ENCODE measurements at places on chromosomes 12 and 14. TPM values are rescaled to one million over a fixed set of nuclear protein-coding genes. Genes with fewer than 3 reads are reported as not detected.
A peak's percentile ranks its signal among the peaks of the same experiment; 100 is the strongest.

Gene ADCY6
- total RNA-seq: 33.0 TPM

Gene PTCSC3
- not detected for total RNA-seq

Gene DEGS2
- total RNA-seq: 0.29 TPM

Gene POLE2
- total RNA-seq: 4.4 TPM

Gene SIX6
- total RNA-seq: not detected

Gene TPH2
- under 0.01 TPM for total RNA-seq

- H3K36me3 ChIP-seq: no peaks in the 10 kb centered on the region
- no peaks in the 10 kb centered on the region for H3K4me1 ChIP-seq
- no peak overlapping the region for H3K4me3 ChIP-seq
- no peak for DNase-seq
- peaks cover 3% of the 10 kb centered on the region for H3K27me3 ChIP-seq
These were observed 28.3 kb upstream of the CCDC63 start for GRCh38 chr12:110818511-110818910.

DNA sequence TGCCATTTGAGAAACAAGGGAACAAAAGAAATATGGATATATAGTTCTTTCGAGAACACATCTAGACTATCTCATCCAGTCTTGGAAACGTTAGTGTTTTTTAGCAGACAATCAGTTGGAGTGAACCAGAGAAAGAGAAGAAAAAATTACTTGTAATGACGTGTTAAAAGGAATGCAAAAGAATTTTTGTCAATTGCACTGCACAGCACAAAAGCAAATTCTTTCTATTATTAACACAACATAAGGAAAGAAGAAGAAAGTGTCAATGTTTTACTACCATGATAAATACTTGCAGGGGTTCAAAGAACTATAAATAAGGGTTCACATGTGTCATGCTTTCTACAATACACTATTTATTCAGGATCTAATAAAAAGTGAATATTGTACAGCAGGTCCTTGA lies 27.5 kb upstream of the GSG1 start:
- H3K36me3 ChIP-seq: no peaks in the 10 kb centered on the region
- no peak overlapping the region for H3K27ac ChIP-seq
- DNase-seq: no peak
- H3K27me3 ChIP-seq: no peaks in the 10 kb centered on the region

DNA sequence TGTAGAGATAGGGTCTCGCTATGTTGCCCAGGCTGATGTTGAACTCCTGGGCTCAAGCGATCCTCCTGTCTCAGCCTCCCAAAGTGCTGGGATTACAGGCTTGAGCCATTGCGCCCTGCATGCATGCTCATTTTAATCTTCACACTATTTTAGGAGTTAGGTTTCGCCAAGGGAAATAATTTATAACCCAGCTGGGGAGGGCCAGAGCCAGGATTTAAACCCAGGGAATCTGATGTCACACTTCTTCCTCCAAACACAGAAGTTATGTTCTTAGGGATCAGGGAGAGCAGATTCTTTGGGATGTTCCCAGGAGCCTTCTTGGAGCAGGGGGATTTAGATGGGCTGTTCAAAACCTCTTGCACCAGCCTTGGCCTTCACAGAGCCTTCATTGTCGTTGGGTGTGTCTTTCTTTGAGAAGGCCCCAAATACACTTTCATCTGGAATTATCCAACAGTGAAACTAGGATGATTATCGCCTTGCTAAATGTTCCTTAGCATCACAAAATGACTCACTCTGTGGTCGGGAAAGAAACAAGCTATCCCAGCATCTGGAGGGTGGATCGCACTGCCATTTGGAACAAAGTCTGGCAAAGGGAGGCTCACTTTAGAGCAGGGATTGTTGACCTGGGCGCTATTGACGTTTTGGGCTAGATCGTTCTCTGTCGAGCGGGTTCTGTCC lies 8.2 kb upstream of the PPP1CC start:
- peaks cover 12% of the 10 kb centered on the region for H3K4me1 ChIP-seq
- no peaks in the 10 kb centered on the region for H3K36me3 ChIP-seq
- no peaks in the 10 kb centered on the region for H3K27me3 ChIP-seq

DNA sequence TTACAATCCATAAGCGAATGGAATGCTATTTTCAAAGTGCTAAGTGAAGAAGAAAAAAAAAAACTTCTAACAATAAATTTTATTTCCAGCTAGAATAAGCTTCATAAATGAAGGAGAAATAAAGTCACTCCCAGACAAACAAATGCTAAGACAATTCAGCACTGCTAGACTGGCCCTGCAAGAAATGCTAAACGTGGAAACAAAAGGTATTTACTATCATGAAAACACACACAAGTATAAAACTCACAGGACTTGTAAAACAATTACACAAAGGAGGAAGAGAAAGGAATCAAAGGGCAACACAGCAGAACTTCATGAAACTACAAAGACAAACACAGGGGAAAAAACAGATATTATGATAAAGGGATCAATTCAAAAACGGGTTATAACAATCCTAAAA lies 85.8 kb upstream of the NELL2 start:
- no peaks in the 10 kb centered on the region for H3K36me3 ChIP-seq
- DNase-seq: no peak
- no peaks in the 10 kb centered on the region for H3K4me1 ChIP-seq

DNA sequence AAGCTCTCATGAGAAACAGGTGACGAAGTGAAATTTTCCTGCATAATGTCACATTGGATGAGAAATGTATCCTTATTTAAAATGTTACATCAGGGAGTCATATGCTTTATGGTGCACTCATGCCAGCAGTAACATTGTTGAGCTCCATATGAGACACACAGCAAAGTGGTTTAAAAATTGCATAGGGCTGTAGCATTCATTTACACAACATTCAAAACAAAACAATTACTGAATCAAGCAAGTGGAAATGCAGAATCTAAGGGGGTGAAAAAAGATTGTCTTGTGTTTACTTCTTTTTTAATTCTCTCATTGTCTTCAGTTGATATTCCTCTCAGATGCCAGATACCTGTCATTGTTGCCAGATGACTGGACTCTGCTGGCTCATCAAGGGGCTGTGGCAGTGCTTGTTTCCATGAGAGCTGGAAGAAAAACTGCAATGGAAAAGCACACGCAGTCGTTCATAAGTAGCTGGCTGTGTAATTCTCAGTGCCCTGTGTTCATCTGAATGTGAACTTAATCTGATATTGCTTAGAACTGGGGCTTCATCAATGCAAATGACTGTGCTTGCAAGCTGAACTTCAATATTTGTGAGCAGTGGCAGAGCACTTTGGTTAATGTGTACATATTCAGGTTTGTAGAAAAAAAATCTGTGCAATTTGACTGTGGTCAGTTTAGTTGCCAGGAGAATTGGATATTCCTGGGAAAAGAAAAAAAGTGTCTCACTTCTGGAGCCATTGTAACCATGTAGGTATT lies 305.6 kb downstream of the RAD51B start:
- no peaks in the 10 kb centered on the region for H3K36me3 ChIP-seq
- peak; percentile 38 for DNase-seq
- H3K27ac ChIP-seq: peak overlapping the region; percentile 73
- no peaks in the 10 kb centered on the region for H3K27me3 ChIP-seq
- H3K4me1 ChIP-seq: peaks cover 9% of the 10 kb centered on the region

DNA sequence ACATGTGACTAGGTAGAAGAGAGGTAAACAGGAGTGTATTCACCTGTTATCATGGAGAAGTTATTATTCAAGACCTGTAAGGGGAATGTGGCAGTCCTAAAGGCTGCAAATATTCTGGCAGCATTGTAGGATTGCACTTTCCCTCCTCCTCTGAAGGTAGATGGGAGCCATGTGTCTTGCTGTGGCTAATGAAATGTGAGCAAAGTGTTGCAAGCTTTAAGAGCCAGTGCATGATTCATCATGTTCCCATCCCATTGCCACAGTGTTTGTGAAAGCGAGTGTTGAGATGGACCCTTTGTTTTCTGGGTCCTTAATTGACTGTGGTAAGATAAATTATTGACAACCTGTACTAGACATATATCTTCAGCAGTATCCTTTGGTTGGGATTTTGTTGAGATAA lies 128.7 kb downstream of the RGS6 start:
- H3K36me3 ChIP-seq: no peaks in the 10 kb centered on the region
- no peak overlapping the region for H3K27ac ChIP-seq
- H3K27me3 ChIP-seq: no peaks in the 10 kb centered on the region
- H3K4me1 ChIP-seq: no peaks in the 10 kb centered on the region

DNA sequence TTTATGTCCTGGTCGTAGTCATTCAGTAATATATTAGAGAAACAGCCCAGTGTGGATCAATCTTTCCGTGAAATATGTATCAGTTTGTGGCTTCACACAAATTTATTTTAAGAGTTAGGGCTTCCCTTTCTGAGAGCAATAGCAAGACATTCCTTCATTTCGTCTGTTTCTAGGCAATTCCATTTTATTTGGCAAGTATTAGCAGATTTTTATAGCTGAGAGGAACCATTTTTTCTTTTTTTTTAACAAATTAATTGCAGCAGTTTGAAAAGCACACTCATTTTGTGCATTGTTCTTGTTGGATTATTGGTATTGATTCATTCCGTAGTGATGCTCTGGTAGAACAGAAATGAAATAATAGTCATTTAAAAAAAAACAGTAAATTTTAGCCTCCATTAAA lies 132.9 kb downstream of the SRGAP1 start:
- no peak for DNase-seq
- H3K27me3 ChIP-seq: no peaks in the 10 kb centered on the region
- H3K4me3 ChIP-seq: no peak overlapping the region
- no peak overlapping the region for H3K27ac ChIP-seq
- peaks cover 11% of the 10 kb centered on the region for H3K4me1 ChIP-seq

GRCh38 chr14:44988694-44989093 lies 26.7 kb downstream of the TOGARAM1 start:
- no peak for DNase-seq
- H3K36me3 ChIP-seq: no peaks in the 10 kb centered on the region
- no peak overlapping the region for H3K4me3 ChIP-seq
- H3K27ac ChIP-seq: no peak overlapping the region

DNA sequence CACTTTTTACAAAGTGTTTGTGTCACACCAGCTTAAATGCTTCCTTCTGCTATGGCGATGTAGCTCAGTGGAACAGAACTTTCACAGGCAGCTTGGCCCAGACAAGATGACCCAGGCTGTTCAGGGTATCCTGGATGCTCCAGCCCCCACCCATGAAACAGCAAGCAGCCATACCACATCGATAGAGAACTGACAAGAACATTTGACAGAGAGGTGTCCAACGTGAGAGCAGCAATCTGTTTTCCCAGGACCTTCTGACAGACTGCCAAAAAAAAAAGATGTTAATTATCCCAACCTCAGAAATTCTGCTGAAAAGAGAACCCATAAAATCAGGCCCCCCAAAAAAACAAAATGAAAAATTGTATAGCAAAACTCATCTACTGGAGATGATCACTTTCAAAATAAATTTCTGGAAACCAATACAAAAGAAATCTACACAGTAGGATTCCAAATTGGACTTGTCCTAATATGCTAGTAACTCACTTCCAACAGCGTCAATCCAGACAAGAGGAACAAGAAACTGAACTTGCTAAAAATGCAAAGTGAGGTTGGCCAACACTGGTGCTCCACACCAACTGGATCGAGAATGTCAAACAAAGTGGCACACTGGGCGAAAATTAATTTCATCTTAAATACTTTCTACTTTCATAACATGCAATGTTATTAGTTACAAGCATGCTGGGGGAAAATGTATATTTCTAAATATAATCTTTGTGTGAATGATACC lies 118.8 kb downstream of the DPF3 start:
- no peak overlapping the region for H3K4me3 ChIP-seq
- H3K4me1 ChIP-seq: peaks cover under 1% of the 10 kb centered on the region
- DNase-seq: no peak
- H3K27me3 ChIP-seq: no peaks in the 10 kb centered on the region
- no peaks in the 10 kb centered on the region for H3K36me3 ChIP-seq

DNA sequence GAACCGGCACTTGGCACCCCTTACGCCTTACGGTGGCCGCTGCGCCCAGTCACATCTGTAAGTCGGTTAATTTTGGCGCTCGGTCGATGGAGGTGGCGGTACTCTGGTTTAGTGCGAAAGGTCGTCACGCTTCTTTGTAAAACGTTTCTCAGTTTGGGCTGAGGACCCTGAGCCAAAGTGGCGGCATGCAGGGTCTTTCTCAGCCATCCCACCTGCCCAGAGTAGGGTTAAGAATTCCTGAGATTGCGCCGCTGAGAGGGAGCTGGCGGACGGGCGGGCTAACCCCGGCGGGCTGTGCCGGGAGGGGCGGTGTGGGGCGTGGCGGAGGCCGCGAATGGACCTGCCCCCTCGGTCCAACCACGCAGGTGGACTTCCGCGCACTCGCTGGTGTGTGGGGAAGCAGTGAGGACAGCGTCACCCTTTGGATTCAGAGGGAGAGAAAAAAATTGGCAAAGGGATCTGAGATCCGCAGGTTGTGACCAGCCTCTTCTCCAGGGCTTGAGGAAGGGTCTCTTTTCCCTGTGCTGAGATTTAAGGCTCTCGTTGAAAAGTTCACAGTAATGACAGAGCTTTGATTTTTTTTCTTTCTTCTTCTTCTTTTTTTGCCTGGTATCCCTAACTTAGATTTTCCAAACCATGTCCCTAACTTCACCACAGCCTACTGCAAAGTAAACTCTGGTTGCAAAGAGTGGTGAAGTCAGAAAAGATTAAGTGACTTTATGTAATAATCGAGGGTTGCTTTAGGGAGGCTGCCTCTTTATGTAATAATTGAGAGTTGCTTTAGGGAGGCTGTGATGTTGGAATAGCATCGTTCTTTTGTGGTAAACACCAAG lies 602 bp upstream of the FBXO33 start:
- peaks cover 24% of the 10 kb centered on the region for H3K4me1 ChIP-seq
- H3K27ac ChIP-seq: peak overlapping the region; percentile 59
- peak overlapping the region; percentile 83 for H3K4me3 ChIP-seq
- no peaks in the 10 kb centered on the region for H3K27me3 ChIP-seq
- H3K36me3 ChIP-seq: no peaks in the 10 kb centered on the region

GRCh38 chr12:50032854-50033581 lies 7.7 kb upstream of the RACGAP1 start:
- no peaks in the 10 kb centered on the region for H3K36me3 ChIP-seq
- H3K27ac ChIP-seq: no peak overlapping the region
- no peaks in the 10 kb centered on the region for H3K27me3 ChIP-seq

DNA sequence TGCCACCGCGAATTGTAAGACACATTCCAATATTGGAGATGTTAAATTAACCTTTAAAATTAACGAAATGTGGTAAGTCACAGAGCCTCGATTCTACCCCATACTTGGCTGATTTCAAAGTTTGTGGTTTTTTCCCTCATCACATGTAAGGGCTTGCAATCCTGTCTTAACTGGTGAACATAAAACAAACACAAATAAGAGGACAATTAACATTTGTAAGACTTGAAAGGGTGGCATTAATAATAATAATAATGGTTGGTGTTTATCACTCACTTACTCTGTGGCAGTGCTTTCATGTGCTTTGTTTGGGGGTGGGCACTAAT lies 26.6 kb downstream of the PPFIBP1 start:
- peaks cover 7% of the 10 kb centered on the region for H3K36me3 ChIP-seq
- no peak overlapping the region for H3K4me3 ChIP-seq
- H3K27me3 ChIP-seq: no peaks in the 10 kb centered on the region
- H3K4me1 ChIP-seq: peaks cover 88% of the 10 kb centered on the region
- peak overlapping the region; percentile 96 for H3K27ac ChIP-seq
- no peak for DNase-seq

GRCh38 chr12:121113057-121113456 lies 19.6 kb upstream of the P2RX7 start:
- no peak overlapping the region for H3K4me3 ChIP-seq
- no peaks in the 10 kb centered on the region for H3K4me1 ChIP-seq
- H3K27me3 ChIP-seq: no peaks in the 10 kb centered on the region
- no peak for DNase-seq

Measured in osteoblast (primary cell).